ENCODE measurements at places on chromosomes 5 and 9. TPM values are rescaled to one million over a fixed set of nuclear protein-coding genes. Genes with fewer than 3 reads are reported as not detected.

GRCh38 chr9:72465593-72465984, 55.8 kb upstream of the TMC1 start:
- no peaks in the 10 kb centered on the region for H3K36me3 ChIP-seq
- no peak overlapping the region for H3K4me3 ChIP-seq
- no peak overlapping the region for H3K27ac ChIP-seq
- H3K4me1 ChIP-seq = peaks cover 4% of the 10 kb centered on the region
- no peaks in the 10 kb centered on the region for H3K27me3 ChIP-seq

The ANKRD18A gene
- total RNA-seq = 1.0 TPM

DNA sequence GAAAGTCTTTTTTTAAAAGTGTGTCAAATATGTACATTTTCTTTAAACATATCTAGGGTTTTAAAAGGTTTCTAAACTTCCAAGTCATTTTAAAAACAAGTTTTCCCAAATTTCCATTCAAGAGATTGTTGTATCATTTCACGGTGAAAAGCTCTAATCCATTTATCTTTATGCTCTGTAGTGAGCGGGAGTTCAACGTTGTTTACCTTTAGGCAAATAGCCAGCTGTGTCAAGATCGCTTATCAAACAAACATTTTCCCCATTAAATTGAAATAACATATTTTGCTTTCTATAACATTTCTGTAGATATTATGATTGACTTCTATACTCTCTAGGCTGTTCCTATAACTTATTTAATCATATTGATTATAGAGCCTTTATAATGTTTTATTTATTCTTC, 75.1 kb downstream of the CTSL start:
- DNase-seq = no peak
- H3K27ac ChIP-seq = no peak overlapping the region
- H3K36me3 ChIP-seq = no peaks in the 10 kb centered on the region
- H3K4me1 ChIP-seq = no peaks in the 10 kb centered on the region
- no peaks in the 10 kb centered on the region for H3K27me3 ChIP-seq

- no peak overlapping the region for H3K4me3 ChIP-seq
- no peaks in the 10 kb centered on the region for H3K4me1 ChIP-seq
- no peaks in the 10 kb centered on the region for H3K27me3 ChIP-seq
- no peaks in the 10 kb centered on the region for H3K36me3 ChIP-seq
- H3K27ac ChIP-seq = no peak overlapping the region
Observed at GRCh38 chr5:36573438-36573837, 33.0 kb upstream of the SLC1A3 start.

The ADAMTS6 gene
- total RNA-seq = 2.3 TPM

- DNase-seq = no peak
- H3K36me3 ChIP-seq = peaks cover 26% of the 10 kb centered on the region
- H3K4me1 ChIP-seq = peaks cover 28% of the 10 kb centered on the region
- H3K27ac ChIP-seq = peak overlapping the region; percentile 75
Observed at GRCh38 chr9:136010615-136011361, 49.6 kb upstream of the UBAC1 start.

GRCh38 chr9:14314929-14315874, 1.3 kb upstream of the NFIB start:
- DNase-seq = peak; percentile 97
- H3K4me1 ChIP-seq = peaks cover 30% of the 10 kb centered on the region
- peak overlapping the region; percentile 73 for H3K4me3 ChIP-seq

DNA sequence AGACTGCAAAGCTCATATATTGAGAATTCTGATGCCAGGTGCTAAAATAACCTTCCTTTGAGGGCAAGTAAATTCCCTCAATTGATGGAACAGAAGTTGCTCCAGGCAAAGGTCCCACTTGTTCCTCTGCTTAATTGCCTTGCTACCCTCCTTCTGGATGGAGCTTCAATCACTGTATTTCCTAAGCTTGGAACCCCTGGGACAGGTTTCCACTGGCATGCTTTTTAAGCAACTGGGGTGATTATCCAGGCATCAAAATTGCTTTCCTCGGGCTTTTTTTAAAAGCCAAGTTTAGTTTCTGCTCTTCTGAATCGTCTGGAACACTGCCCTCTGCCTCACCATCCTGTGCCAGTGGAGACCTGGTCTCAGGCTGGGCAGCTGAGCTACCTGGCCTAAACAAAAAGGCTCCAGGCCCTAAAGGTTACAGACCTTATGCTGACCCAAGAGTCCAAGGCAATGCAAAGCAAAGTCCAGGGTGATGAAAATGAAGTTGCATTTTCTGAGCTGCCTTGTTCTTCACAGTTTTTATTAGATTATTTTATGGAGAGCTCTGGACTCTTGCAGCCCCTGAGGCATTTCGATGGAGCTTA, 167.9 kb upstream of the CD180 start:
- H3K36me3 ChIP-seq = no peaks in the 10 kb centered on the region
- H3K27ac ChIP-seq = no peak overlapping the region
- no peaks in the 10 kb centered on the region for H3K27me3 ChIP-seq
- H3K4me3 ChIP-seq = no peak overlapping the region

DNA sequence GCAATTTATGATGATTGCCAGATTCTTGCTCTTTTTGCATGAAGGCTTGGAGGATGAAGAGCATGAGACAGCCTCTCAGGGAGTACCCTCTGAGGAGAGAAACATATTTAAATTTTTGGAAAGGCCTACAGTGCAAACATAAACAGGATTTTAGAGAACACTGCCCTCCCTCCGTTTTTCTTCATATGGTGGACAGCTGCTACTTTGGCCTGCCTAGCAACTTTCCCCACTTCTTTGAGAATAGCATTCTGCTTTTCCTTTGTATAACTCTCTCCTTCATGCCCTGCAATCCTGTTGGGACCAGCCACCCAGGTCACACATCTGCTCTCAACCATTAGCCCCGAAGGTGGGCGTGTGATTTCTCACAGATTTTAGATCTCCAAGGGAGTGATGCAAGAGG, 20.5 kb upstream of the TXN start:
- H3K27ac ChIP-seq = no peak overlapping the region
- H3K4me3 ChIP-seq = no peak overlapping the region
- no peaks in the 10 kb centered on the region for H3K27me3 ChIP-seq
- DNase-seq = no peak

- H3K4me3 ChIP-seq = no peak overlapping the region
- DNase-seq = no peak
- no peaks in the 10 kb centered on the region for H3K4me1 ChIP-seq
Observed at GRCh38 chr5:82549263-82549662, 271.1 kb upstream of the RPS23 start.

- H3K27ac ChIP-seq = no peak overlapping the region
- no peaks in the 10 kb centered on the region for H3K27me3 ChIP-seq
- no peak for DNase-seq
- H3K4me3 ChIP-seq = no peak overlapping the region
- no peaks in the 10 kb centered on the region for H3K36me3 ChIP-seq
- H3K4me1 ChIP-seq = no peaks in the 10 kb centered on the region
Observed at GRCh38 chr5:29214839-29215238, 1978.6 kb upstream of the CDH6 start.

The PCDHA1 gene
- total RNA-seq = not detected

The SPATA31C1 gene
- total RNA-seq = not detected

- no peak overlapping the region for H3K4me3 ChIP-seq
- peak; percentile 73 for DNase-seq
- H3K4me1 ChIP-seq = peaks cover 4% of the 10 kb centered on the region
- no peaks in the 10 kb centered on the region for H3K36me3 ChIP-seq
- H3K27me3 ChIP-seq = no peaks in the 10 kb centered on the region
- no peak overlapping the region for H3K27ac ChIP-seq
Observed at GRCh38 chr5:65100911-65101631, 332.3 kb downstream of the CWC27 start.

The PHF2 gene
- total RNA-seq = 37.0 TPM

The CDO1 gene
- 20.1 TPM for total RNA-seq

DNA sequence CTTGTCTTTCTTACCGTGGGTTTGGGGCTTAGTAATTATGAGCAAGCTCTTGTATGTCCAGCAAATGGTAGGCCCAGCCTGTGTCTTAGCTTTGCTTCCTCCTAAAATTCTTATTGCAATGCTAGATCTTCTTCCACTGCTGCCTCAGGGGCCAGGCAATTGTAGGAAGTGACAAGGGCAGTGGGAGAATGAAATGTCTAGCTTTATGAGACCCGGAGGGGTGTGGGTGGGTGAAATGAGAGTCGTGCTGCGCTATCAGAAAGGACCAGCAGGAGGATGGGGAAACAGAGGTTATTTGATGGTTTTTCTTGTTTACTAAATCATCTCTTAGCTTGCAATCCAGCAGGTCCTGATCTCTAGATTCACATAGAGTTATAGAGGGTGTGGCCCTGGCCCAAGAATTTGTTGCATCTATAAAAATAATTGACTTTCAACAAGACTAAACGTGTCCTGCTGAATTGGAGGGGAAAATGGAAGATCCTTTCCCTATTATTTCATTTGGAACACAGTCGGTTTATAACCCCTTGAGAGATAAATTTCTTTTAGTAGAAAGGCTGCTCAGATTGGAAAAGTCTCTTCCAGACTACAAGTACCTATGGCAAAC, 43.7 kb downstream of the ZNF366 start:
- peaks cover 23% of the 10 kb centered on the region for H3K4me1 ChIP-seq
- DNase-seq = no peak
- H3K27ac ChIP-seq = no peak overlapping the region
- no peaks in the 10 kb centered on the region for H3K27me3 ChIP-seq
- no peaks in the 10 kb centered on the region for H3K36me3 ChIP-seq
- no peak overlapping the region for H3K4me3 ChIP-seq
